ENCODE measurements at places on chromosomes 12 and 14.

DNA sequence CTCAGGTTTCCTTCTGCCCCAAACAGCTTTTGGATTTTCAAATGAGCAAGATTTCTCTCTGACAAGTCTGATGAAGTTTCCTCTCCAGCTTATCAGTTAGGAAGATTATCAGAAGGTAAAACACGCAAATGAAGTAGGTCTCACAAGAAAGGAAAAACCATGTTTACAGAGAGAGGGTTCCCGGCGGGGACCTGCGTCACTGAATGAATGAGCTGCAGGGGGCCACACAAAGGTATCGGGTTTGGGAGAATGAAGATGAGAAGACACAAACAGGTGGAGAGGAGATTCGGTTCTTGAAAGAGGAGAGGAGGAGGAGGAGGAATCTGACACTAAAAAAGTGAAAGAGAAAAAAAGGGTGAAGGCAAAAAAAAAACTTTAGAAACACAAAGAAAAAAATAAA lies 208.6 kb downstream of the CALM1 start:
- no peak for DNase-seq

DNA sequence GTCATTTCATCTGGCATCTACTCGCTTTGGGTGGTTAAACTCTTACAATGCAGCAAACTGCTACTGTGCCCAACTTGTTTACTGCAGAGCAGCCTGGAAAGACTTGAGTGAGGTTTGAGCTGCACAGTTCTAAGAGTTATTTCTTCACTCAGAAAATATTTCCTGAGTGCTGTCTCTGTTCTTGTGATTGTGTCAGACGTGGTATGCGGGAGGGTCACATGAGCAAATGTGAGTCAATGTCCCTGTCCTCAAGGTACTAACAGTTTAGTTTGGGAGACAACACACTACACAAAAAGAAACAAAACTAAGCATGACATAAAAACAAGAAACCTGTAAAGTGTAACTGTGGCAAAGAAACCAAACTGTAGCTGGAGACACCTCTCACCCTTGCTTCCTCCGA lies 32.4 kb downstream of the FLVCR2 start:
- no peak for DNase-seq

- no peak for DNase-seq
Measured at GRCh38 chr14:95998656-95999055, 40.5 kb upstream of the C14orf132 start.

GRCh38 chr12:42862055-42862454 lies 272.5 kb upstream of the PRICKLE1 start:
- no peak for DNase-seq

GRCh38 chr14:36518031-36518585 lies 1.9 kb downstream of the NKX2-1 start:
- no peak for DNase-seq

- no peak for DNase-seq
Measured at GRCh38 chr12:70252832-70253231, 9.6 kb downstream of the CNOT2 start.

GRCh38 chr14:47277703-47278102 lies 397.7 kb downstream of the MDGA2 start:
- DNase-seq, result no peak

GRCh38 chr12:52419656-52420055 lies 13.5 kb upstream of the KRT82 start:
- DNase-seq, result no peak

DNA sequence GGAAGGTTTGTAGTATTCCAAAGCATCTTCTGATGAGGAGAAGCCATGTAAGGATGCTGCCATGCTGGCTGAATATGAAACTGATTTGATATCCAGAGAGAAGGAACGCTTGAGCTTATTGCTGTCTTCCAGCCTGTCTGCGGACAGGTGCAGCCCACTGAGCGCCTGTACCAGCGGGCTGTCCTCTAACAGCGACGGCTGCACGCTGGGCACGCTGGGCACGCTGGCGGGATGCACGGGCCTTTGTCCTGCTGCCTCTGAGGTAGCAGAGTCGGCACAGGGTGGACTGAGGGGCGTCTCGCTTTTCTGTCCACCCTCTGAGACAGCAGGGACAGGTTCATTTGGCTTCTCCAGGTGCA lies 85.2 kb downstream of the DUSP16 start:
- no peak for DNase-seq

DNA sequence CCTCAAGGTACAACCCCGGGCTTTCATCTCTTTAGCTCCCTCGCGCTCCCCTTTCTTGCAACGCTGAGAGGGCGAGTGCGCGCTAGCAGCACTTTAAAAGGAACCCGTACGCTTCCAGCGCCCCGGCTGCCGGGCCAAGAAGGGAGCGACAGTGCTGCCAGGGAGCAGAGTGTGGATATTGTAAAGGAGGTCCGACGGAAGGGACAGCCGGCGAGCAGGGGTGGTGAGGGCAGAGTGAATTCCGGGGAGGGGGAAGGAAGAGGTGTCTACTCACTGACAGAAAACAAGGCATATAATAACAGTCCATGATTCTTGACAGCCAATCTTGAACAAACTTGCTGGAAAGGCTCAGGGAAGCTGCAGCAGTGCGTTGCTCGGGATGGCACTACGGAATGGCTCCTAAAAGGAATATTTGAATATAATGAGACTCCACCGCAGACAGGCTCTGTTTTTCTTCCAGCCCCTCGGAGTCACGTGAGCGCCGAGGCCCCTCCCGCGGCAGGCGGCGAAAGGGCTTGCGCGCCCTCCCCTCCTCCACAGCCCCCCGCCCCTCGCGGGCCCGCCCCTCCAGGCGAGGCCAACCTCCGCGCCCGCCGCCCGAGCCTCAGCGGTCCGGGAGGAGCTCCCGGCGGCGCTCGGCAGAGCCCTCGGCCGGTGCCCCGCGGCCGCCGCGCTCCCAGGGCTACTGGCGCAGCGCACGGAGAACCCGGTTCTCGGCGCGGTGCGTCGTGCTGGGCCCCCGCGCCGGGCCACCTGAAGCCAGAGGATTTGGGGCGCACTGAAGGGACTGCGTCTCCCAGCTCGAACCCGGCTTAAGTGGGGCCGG lies 3.4 kb downstream of the BMP4 start:
- DNase-seq, result peak; percentile 86

GRCh38 chr14:57686304-57686703 lies 179.6 kb downstream of the SLC35F4 start:
- no peak for DNase-seq

DNA sequence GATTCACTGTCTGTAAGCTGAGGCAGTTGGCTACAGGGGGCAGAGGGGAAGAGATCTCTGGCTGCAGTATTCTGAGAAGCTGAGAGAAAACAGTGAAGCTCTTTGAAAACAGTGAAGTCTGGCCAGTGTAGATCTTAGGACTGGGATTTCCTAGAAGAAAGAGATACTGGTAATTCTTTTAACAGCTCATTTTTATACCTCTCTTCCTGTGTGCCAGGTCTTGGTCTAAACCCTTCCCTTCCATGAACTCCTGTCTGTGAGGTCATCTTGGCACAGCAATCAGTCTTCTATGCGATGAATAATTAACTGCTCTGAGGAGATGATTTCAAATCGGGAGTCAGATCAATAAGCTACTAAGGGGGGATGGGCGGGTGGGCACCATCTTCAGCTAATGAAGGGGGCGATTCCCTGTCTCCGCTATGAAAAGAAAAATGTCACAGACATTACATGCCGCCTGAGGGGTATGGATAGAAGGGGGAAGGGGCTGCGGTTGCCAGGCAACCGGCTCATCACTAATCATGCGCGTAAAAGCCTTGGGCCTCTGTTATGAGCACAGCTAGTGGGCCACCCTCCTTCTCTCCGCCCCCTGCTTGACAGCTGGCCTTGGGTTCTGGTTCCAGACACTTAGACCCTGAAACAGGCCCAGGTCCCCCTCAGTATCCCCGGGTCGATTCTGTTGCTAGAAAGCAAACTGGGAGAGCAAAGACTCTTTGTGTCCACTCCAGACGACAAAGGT lies 75.3 kb upstream of the CEP83 start:
- DNase-seq, result no peak

- no peak for DNase-seq
Measured at GRCh38 chr14:71554323-71554722, 377.9 kb upstream of the RGS6 start.

GRCh38 chr12:120830966-120831365 lies 73.2 kb downstream of the SPPL3 start:
- DNase-seq, result no peak

- peak; percentile 100 for DNase-seq
Measured at GRCh38 chr14:81533536-81534343, at the start of gene SEL1L. TSS of gene SEL1L (minus strand) at chr14:81533853. CDS start at chr14:81533744, 109 bp downstream.

- no peak for DNase-seq
Measured at GRCh38 chr12:125406131-125406530, 340.9 kb downstream of the AACS start.

- DNase-seq, result no peak
Measured at GRCh38 chr14:102103062-102103695, 16.3 kb upstream of the HSP90AA1 start.

DNA sequence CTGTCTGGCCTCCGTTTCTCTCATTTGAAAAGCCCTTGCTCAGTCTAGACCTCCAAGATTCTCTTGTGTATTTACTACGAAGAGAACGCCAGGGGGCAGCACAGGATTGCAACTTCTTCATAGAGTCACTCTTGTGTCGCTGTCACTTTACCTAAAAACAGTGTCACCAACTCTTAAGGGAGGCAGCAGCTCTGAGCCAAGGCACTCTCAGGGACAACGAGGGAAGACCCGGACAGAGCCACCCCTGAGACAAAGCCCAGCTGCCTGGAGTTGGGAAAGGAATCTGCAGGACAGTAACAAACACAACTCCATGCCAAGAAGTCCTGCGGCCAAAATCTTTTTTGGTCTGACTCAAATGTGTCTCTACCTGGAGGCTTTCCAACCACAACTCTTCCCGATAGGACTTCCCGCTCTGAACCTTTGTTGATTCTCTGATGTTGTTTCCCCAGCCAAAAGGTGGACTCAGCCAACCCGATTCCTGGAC lies 9.6 kb upstream of the RPAP3 start:
- DNase-seq, result peak; percentile 81

DNA sequence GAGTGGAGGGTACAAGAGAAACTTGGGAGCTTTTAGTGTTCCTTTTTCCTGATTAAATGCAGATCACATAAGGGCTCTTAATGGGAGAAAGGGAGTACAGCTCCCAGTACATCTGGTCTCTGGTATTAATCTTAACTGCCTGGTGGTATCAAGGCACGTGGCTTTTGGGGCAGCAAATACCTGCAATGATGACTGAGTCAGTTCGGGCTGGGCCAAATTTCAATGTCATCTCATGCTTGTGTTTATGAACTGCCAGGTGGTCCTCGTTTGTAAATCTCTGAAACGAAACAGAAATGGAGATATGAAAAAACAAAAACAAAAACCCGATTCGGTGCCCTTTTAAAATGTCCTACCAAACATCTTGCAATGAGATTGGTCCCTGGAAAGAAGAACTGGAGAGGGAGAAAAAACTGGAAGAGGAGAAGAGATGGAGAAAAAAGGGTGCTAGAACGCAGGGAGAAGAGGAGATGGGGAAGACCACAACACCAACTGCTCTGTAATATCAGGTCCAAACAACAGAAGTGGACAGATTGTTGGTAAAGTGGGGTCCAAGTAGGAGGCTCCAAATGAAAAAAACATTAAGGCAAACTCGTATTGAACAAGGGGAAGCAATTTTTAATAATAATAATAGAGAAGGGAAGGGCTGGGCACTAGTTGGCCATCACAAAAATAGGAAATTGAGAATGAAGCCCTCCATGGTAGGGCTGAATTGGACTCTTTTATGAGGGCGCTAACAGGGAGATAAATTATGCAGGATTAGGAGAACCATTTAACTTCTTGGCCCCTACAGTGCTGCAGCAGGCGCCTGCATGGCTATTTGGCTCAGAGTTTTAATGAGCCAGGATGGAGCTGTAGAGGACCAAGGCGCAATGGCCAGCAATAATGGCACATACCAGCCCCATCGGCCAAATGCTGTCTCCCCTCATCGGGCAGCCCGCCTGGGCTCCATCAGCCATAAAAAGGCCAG lies 45.4 kb upstream of the NPFF start:
- no peak for DNase-seq

GRCh38 chr14:52325126-52325525 lies 11.0 kb downstream of the PTGER2 start:
- DNase-seq, result no peak

DNA sequence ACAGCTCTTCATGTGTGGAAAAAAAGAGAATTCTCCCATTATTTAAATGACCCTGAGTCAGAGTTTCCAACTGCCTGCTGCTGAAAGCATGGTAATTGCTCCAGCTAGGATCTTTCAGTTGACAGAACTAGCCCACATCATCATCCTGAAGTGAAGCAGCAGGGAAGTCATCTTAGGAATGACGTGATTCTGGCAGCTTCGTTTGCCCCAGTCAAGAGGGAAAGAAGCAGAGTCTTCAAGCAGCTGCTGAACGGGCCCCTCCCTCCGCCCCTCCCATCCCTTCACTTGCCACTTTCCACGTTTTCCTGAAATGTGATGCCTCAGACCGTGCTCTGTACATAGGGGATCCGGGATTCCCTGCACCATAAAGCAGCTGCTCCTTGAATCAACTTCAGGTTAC lies 455.0 kb upstream of the TMEM132C start:
- DNase-seq, result no peak

DNA sequence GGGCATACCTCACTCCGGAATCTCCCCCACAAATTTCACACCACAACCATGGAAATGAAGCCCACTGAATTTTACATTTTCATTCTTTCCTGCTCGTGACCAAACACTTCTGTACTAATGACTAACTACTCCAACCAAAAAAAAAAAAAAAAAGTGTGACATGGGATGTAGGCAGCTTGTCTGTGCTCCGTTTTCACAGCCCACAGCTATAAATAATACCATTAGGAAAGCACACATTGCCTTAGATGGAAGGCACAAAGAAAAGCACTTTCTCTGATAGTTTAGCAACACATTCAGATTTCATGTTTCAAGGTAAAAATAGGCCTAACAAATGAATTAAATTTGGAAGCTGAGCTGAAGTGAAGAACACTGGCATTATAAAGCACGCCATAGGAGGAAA lies 42.5 kb downstream of the DUSP6 start:
- no peak for DNase-seq

- DNase-seq, result no peak
Measured at GRCh38 chr12:110561471-110562201, 21.5 kb downstream of the PPTC7 start.

DNA sequence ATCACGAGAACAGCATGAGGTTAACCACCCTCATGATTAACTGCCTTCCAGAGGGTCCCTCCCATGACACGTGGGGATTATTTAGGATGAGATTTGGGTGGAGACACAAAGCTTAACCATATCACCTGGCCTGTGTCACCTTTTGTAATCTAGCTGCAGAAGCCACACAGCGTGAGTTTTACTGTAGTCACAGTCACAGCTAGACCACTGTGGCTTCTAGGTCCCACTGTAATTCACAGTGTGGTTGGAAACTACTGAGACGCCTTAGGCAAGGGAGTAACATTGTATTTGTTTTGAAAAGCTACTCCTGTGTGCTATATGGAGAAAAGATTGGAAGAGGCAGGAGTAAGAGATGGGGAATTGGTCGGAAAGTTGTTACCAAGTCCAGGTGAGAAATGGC lies 46.3 kb upstream of the ASPG start:
- no peak for DNase-seq

GRCh38 chr12:94761559-94761958 lies 111.2 kb upstream of the TMCC3 start:
- no peak for DNase-seq

- no peak for DNase-seq
Measured at GRCh38 chr14:99028041-99028440, 244.0 kb downstream of the BCL11B start.

Measured in BE2C (cell line).